ENCODE measurements at places on chromosomes 5 and 9. TPM values are rescaled to one million over a fixed set of nuclear protein-coding genes. Genes with fewer than 3 reads are reported as not detected.

The PTGDS gene
- 1,668 TPM for total RNA-seq

The TRIM36 gene
- total RNA-seq: 3.7 TPM

The CLPTM1L gene
- total RNA-seq: 56.3 TPM

The NCBP1 gene
- 24.7 TPM for total RNA-seq

The PCDHGC5 gene
- 3.8 TPM for total RNA-seq

The FAM151B gene
- 3.9 TPM for total RNA-seq

The CD72 gene
- total RNA-seq: 5.5 TPM

The TMEFF1 gene
- total RNA-seq: 1.5 TPM

The SPATA31C1 gene
- total RNA-seq: not detected

The GPR21 gene
- total RNA-seq: 3.3 TPM

The FBXO4 gene
- total RNA-seq: 12.2 TPM

The OLFML2A gene
- 110 TPM for total RNA-seq

The OTP gene
- total RNA-seq: not detected

The DMRT3 gene
- total RNA-seq: 0.40 TPM

The NR4A3 gene
- total RNA-seq: 42.2 TPM

The GPX3 gene
- 1,443 TPM for total RNA-seq

The CCNH gene
- 86.4 TPM for total RNA-seq

The ALDH7A1 gene
- 63.0 TPM for total RNA-seq

The ALAD gene
- total RNA-seq: 83.6 TPM

The PLK2 gene
- 145 TPM for total RNA-seq

The AQP7 gene
- total RNA-seq: 36.7 TPM

The FOXD1 gene
- total RNA-seq: 99.3 TPM

The GARIN3 gene
- not detected for total RNA-seq

The GSN gene
- 1,757 TPM for total RNA-seq

The GABRP gene
- total RNA-seq: 0.45 TPM

The ANKS6 gene
- 16.5 TPM for total RNA-seq

The HK3 gene
- 21.1 TPM for total RNA-seq

The ASTN2 gene
- total RNA-seq: 19.1 TPM

The FRMPD1 gene
- total RNA-seq: 0.67 TPM

The SLC46A2 gene
- 0.27 TPM for total RNA-seq

The GRXCR2 gene
- total RNA-seq: not detected

The MUSK gene
- 0.62 TPM for total RNA-seq

The PCDHA4 gene
- total RNA-seq: 0.85 TPM

The CARTPT gene
- not detected for total RNA-seq

The MEGF10 gene
- total RNA-seq: 8.2 TPM

The ABLIM3 gene
- total RNA-seq: 67.6 TPM

The STPG3 gene
- total RNA-seq: not detected

The ESM1 gene
- 0.49 TPM for total RNA-seq

The PCDHA5 gene
- 0.27 TPM for total RNA-seq

The ELP1 gene
- 21.8 TPM for total RNA-seq

The CCDC180 gene
- total RNA-seq: 8.2 TPM

The IQGAP2 gene
- 57.5 TPM for total RNA-seq

The NUTM2G gene
- not detected for total RNA-seq

The FBP2 gene
- total RNA-seq: not detected

The EGFLAM gene
- total RNA-seq: 48.2 TPM

The TMEM252 gene
- not detected for total RNA-seq

The PRDM9 gene
- not detected for total RNA-seq

The MOB3B gene
- 14.9 TPM for total RNA-seq

The MLANA gene
- not detected for total RNA-seq

The IRX2 gene
- 0.13 TPM for total RNA-seq

The PGM5 gene
- 28.4 TPM for total RNA-seq

The UBTD2 gene
- 29.2 TPM for total RNA-seq

The RNF180 gene
- total RNA-seq: 16.4 TPM

The CXXC5 gene
- total RNA-seq: 62.7 TPM
